ENCODE measurements at places on chromosomes 6 and 20. TPM values are rescaled to one million over a fixed set of nuclear protein-coding genes. Genes with fewer than 3 reads are reported as not detected.

The OR12D3 gene
- not detected for total RNA-seq

DNA sequence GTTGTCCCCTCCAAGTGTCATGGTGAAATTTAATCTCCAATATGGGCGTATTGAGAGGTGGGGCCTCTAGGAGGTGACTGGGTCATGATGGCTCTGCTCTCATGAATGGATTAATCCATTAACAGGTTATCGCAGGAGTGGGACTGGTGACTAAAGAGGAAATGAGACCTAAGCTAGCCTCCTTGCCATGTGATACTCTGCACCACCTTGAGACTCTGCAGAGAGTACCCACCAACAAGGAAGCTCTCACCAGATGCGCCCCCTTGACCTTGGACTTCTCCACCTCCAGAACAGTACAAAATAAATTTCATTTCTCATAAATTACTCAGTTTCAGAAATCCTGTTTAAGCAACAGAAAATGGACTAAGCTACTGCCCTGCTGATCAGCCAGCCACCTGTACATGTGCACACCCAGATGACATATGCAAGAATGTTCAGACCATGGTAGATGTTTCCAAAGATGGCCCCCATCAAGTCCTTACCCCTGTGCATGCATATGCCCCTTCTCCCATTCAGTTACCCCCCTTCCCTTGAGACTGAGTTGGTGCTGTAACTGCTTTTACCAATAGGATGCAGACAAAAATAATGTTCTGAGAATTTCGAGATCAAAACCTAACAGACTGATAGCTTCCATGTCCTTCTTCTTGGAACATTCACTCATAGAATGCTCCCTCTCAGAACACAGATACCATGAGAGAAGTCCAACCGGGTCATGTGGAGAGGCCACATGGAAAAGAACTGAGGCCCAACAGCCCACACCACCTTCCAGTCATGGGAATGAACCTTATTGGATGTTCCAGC lies 28.4 kb downstream of the MAP3K5 start:
- no peak for DNase-seq

The DEFB125 gene
- total RNA-seq, result not detected

The ELOVL4 gene
- 0.28 TPM for total RNA-seq

DNA sequence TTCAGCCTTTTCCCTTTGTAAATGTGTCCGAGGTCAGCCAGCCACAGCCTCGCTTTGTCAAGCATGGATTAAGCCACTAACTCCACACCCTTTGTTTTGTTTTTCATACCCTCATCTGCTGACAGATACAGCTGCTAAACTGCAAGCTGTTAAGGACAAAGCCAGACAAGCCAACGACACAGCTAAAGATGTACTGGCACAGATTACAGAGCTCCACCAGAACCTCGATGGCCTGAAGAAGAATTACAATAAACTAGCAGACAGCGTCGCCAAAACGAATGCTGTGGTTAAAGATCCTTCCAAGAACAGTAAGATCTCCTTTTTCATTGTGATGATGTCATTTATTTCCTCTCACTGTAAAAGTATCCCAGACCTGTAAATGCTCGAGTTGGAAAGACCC lies 269.3 kb downstream of the ARHGAP18 start:
- no peak for DNase-seq

The WFDC12 gene
- 2.1 TPM for total RNA-seq

The UNC5CL gene
- total RNA-seq, result 2.5 TPM

GRCh38 chr6:111631018-111631417 lies 25.3 kb upstream of the TRAF3IP2 start:
- DNase-seq, result no peak

GRCh38 chr6:111533087-111533784 lies 50.2 kb upstream of the REV3L start:
- no peak for DNase-seq

The HMGCLL1 gene
- total RNA-seq, result 14.8 TPM

The CST4 gene
- not detected for total RNA-seq

Data from lung (tissue), 17 donors.